ENCODE measurements at places on chromosomes 4 and X. TPM values are rescaled to one million over a fixed set of nuclear protein-coding genes. Genes with fewer than 3 reads are reported as not detected.

DNA sequence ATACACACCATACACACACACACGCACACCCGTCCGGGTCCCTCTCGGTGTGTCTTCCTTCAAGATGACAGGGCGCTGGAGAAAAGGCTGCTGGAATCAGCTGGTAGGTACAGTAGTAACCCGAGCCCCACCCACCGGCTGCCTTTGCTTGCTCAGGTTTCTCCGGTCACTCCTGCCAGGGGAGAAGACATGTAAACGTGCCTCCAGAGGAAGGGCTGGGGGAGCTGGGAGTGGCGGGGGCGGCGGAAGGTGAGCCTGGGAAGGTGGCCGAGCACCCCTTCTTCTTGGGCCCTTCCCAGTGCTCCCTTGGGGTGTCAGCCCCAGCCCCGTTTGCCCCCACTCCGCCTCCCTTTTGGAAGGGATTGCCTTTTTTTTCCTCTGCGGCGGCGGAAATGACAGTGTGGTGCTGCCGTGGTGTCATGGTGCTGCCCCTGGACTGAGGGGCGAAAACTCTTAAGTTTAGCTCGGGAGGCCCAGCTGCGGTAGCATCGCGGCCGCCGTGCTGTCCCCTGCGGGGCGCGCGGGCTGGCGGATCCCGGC is at the start of gene MID2:
Gene MID2, plus strand, starts transcription at position 169 of the 540 bp plus-strand sequence. CDS start 561 bp downstream, outside the sequence.
- no peak for DNase-seq

- no peak for DNase-seq
Observed at GRCh38 chr4:144649646-144650045, 3.7 kb downstream of the HHIP start.

DNA sequence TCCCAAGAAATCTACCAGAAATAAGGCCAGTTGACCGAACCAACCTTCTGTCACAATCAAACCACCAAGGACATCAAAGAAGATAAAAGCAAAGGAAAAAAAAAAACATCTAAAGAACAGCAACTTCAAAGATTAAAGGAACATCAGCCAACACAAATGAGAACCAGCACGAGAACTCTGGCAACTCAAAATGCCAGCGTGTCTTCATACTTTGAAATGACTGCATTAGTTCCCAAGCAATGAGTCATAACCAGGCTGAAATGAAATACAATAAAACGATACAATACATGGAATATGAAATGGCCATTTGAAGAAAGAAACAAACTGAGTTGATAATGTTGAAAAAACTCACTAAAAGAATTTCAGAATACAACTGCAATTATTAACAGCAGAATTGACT is 611.6 kb upstream of the GRIA3 start:
- no peak for DNase-seq

DNA sequence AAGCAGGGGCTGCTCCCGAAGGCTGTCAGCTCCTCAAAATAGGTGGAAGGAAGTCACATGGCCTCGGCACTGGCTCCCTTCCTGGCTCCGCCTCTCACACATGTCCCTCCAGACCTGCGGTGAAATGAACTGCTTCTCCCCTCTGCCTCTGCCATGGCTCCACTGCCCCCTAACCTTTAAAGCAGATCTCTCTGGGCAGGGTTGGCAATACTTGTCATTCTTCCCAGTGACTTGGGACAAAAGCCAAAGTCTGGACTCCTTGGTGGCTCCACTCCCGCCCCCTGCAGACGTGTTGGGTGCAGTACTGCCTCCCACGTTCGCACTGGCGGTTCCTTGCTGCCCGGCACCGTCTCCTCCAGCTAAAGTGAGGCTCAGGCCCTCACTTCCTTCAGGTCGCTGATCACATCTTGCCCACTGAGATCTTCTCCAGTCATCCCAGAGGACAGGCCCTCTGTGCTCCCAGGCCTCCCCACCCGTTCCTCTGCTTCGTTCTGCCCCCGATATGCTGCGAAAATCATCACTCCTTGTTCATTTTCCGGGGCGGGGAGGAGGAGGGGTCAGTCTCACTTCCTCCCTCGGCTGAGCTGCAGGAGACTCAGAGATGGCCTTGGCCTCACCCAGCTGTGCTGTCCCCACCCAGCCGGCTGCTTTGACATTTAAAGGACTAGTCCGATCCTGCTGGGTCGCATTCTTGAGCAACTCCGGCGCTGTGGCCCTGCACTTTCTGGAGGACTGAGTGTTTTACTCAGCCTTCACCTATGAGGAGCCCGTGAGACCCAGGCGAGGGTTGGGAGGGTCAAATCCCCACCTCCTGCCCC is 97.4 kb downstream of the PHKA2 start:
- peak; percentile 60 for DNase-seq

DNA sequence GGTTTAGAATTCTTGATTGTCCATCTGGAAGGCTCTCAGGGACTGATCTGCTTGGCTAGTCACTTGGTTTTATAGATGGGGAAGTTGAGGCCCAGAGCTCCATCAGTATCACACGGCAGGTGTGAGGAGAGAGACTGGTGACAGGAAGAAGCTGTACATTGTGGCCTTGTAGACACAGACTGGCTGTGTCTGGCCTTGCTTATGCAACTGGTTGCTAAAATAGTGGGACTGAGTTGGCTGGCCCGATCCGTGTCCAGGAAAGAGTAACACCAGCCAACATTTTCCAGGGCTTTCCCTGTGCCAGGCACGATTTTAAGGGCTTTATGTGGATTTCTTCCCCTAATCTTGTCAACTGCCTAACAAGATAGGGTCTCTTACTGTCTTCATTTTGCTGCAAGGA is 2.8 kb downstream of the TBC1D14 start:
- DNase-seq, result no peak

GRCh38 chr4:3291969-3292570 is 751 bp upstream of the RGS12 start:
- DNase-seq, result peak; percentile 57

- DNase-seq, result no peak
Observed at GRCh38 chr4:168269896-168270295, 48.7 kb downstream of the DDX60 start.

- DNase-seq, result no peak
Observed at GRCh38 chrX:37802028-37802427, 22.2 kb downstream of the CYBB start.

- no peak for DNase-seq
Observed at GRCh38 chrX:140346729-140347128, 158.1 kb downstream of the SOX3 start.

GRCh38 chr4:54058171-54058570 is 6.2 kb downstream of the CHIC2 start:
- DNase-seq, result no peak

GRCh38 chr4:186144198-186144945 is 39.9 kb downstream of the FAM149A start:
- DNase-seq, result no peak

- DNase-seq, result no peak
Observed at GRCh38 chr4:118884716-118885115, 3.9 kb upstream of the SYNPO2 start.

DNA sequence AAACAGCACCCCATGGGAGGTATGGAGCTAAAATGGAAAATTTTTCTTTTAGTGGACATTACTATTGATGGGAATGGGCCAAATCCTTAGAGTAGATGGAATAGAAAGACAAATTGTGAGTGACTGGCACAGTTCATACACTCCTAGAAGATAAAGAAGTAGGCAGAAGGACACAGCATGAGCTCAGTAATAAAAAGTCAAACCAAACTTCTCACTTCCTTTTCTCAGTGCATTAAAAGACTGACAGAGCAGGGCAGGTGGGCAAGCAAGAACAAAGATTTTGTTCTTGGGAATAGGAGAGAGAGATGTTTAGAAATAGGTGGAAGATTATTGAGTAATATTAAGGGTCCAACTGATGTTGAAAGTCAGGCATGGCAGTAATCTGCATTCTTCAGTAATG is 132.5 kb downstream of the ATP10D start:
- no peak for DNase-seq

- DNase-seq, result no peak
Observed at GRCh38 chr4:8207314-8207713, 8.2 kb downstream of the SH3TC1 start.

GRCh38 chr4:125461676-125462363 is 147.1 kb downstream of the FAT4 start:
- DNase-seq, result no peak

DNA sequence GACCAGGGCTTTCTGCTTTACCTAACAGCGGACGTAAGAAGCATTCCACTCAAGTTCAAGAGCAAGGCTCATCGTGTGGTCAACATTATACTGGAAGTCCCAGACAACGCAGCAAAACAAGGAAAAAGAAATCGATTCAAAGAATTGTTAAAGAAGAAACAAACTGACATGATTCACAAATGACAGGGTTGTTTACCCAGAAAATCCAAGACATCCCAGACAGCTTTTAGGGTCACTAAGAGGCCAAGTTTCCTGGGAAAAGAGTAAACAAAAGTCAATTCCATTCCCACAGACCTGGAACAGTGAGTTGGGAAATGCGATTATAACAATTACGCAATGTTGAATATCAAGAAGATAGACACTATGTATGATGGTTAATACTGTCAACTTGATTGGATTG is 21.5 kb upstream of the HTRA3 start:
- DNase-seq, result no peak

GRCh38 chr4:127249767-127250108 is 383.0 kb upstream of the INTU start:
- no peak for DNase-seq

- no peak for DNase-seq
Observed at GRCh38 chrX:132965461-132965860, 7.0 kb upstream of the HS6ST2 start.

DNA sequence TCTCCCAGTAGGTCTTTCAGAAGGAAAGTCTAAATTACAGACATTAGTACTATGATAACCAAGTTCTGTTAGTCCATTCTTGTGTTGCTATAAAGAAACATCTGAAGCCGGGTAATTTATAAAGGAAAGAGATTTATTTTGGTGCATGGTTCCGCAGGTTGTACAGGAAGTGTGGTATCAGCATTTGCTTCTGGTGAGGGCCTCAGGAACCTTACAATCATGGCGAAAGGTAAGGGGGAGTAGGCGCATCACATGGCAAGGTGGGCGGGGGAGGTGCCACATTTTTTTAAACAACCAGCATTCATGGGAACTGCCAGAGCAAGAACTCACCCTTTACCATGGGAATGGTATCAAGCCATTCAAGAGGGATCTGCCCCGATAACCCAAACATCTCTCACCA is 26.2 kb upstream of the USP46 start:
- no peak for DNase-seq

DNA sequence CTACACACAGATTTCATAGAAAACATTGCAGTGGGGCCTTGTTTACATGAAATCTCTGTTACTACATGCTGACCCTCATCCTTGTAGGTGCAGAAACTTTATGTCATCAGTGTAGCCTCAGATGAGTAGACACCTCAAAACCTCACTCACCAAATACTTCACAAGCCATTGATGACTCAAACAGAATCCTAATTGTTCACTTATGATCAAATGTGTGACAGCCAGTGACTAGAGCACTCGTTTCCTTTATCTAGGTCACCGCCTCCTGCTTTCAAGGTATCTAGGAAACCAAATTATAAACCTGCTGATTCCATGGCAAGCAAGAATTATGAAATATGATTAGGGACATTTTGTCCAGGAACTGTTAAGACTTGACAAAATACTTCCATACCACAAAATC is 255.8 kb upstream of the GPRIN3 start:
- DNase-seq, result no peak

- DNase-seq, result no peak
Observed at GRCh38 chr4:159197260-159197884, 94.5 kb downstream of the RAPGEF2 start.

- DNase-seq, result peak; percentile 40
Observed at GRCh38 chr4:37073226-37073840, 171.2 kb upstream of the NWD2 start.

GRCh38 chr4:90840291-90840690 is 713.1 kb downstream of the CCSER1 start:
- DNase-seq, result no peak

DNA sequence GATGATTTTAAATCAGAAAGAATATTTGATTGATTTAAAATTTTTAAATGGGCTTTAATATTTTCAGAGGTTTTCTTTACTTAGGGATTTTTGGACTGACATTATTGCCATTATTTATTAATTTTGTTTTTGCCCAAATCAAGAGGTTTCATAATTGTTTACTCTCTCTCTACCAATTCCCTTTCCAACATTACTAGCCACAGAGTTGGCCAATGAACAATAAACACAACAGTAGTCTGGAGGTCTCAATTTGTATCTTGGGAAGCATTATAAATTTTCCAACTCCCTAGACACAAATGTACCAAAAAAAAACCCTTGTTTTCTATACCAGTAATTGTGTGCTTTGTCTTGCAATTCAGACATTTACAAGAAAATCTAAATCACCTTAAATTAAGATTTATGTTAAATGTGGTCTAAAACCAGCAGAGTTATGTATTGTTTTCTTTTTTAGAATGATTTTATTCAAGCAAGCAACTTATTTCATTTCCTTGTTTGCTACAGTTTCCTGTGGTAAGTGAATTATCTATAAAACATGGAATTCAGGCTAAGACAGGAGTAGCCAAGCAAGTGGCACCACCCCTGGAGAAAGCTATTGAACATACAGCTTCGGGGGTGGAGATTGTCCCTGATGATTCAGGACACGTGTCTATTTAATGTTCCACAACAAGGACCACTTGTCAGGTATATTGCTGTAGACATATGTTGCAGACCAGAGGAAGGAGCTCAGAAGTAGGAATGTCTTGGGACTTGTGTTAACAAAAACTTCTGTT is 622 bp downstream of the KLKB1 start:
- no peak for DNase-seq

- DNase-seq, result no peak
Observed at GRCh38 chr4:14254252-14254651, 626.7 kb upstream of the BOD1L1 start.

DNA sequence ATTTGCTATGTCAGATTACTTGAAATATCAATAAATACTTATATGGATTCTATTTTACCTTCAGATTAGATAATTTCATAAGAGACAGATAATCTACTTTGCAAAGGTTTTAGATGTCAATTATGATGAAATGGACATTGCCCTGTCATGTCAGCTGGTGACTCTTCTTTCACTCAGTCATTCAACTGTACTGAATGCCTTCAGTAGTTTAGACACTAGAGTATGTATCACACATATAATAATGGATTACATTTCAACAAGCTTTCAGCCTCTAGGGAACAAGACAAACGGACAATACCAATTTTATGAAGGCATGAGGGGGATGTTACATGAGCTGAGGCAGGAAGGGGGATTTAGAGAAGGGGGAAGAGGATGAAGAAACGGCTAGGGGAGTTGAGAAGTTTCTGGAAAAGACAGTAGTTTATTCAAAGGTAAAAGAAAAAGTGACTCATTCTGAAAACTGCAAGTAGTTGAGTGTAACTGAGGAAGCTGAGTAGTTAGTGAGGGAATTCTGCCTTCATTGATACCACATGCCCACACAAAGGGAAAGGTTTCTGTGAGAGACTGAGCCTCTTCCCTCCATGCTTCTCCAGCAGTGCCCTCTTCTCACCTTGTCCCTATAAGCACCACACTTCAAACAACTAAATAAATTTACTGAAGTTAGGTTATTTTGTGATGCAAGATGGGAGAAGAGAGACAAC is 25.7 kb downstream of the SLC9B2 start:
- no peak for DNase-seq

SHROOM3 gene
- total RNA-seq, result 0.07 TPM

FOXR2 gene
- total RNA-seq, result 0.11 TPM

SYNPO2 gene
- total RNA-seq, result 0.18 TPM

VCX3B gene
- total RNA-seq, result 2.6 TPM

PPP4R3C gene
- not detected for total RNA-seq
